ENCODE measurements at places on chromosomes 3 and 15. TPM values are rescaled to one million over a fixed set of nuclear protein-coding genes. Genes with fewer than 3 reads are reported as not detected.
A peak's percentile ranks its signal among the peaks of the same experiment; 100 is the strongest.

The MOBP gene
- polyA plus RNA-seq, result 0.10 TPM

DNA sequence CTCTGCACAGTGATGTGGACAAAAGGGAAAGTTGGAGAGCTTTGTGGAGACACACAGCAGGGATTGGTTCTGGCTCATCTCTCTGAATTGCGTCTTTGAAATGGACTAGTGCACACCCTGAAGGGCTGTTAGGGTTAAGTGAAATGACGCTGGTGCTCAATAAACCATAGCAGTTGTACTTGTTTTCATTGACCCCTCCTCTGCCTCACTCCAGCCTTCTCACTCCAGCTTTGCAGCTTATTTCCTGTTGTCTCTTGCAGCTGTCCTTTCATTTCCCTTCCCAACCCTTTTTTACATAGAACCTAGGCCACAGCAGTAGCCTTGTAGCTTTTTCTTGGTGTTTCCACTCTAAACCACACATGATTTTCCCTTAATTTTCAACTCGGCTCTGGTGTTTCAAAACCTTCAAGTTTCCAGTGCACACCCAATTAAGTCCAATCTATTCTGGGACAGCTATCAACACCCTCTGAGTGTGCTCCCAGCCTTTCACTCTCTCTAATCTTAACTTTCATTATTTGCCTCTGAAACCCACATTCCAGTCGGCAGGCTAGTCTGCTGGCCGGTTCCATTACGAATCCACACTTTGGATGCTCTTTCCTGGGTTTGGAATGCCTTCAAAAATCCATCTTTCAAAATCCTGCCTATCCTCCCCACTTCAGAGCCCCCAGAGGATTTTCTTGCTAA lies 6.4 kb downstream of the C3orf52 start:
- no peak overlapping the region for H3K4me3 ChIP-seq
- peaks cover 27% of the 10 kb centered on the region for H3K4me1 ChIP-seq
- DNase-seq, result peak; percentile 52
- H3K27ac ChIP-seq, result no peak overlapping the region
- H3K36me3 ChIP-seq, result no peaks in the 10 kb centered on the region

- no peak overlapping the region for H3K27ac ChIP-seq
- no peaks in the 10 kb centered on the region for H3K27me3 ChIP-seq
- H3K36me3 ChIP-seq, result no peaks in the 10 kb centered on the region
- no peaks in the 10 kb centered on the region for H3K4me1 ChIP-seq
- no peak for DNase-seq
These were observed 1412.9 kb upstream of the ALCAM start for GRCh38 chr3:103953796-103954195.

DNA sequence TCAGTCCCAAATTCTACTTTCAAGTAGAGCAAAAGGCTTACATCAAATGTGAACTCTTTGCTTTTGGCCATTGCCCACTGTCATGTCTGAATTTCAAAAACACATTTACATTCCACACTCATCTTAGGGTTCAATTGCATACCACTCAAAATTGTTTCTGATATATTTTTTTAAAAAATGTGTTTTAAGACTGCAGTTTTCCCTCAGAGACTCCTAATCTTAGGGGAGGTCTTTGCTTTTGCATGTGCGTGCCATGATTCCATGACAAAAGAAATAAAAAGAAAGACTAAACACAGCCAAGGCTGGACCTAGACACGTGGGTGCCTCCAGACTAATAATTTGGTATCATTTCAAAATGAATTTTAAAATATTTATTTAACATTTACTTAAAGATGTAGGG lies 396.8 kb upstream of the RASGRP1 start:
- H3K36me3 ChIP-seq, result no peaks in the 10 kb centered on the region
- H3K27me3 ChIP-seq, result no peaks in the 10 kb centered on the region
- no peak overlapping the region for H3K27ac ChIP-seq
- no peak overlapping the region for H3K4me3 ChIP-seq
- no peaks in the 10 kb centered on the region for H3K4me1 ChIP-seq

The CCDC80 gene
- 27.6 TPM for polyA plus RNA-seq

The PPM1M gene
- polyA plus RNA-seq, result 11.0 TPM

The CAND2 gene
- 2.8 TPM for polyA plus RNA-seq

GRCh38 chr15:79132770-79133169 lies 42.2 kb upstream of the RASGRF1 start:
- H3K4me1 ChIP-seq, result no peaks in the 10 kb centered on the region
- H3K27me3 ChIP-seq, result no peaks in the 10 kb centered on the region
- DNase-seq, result no peak
- H3K27ac ChIP-seq, result no peak overlapping the region

DNA sequence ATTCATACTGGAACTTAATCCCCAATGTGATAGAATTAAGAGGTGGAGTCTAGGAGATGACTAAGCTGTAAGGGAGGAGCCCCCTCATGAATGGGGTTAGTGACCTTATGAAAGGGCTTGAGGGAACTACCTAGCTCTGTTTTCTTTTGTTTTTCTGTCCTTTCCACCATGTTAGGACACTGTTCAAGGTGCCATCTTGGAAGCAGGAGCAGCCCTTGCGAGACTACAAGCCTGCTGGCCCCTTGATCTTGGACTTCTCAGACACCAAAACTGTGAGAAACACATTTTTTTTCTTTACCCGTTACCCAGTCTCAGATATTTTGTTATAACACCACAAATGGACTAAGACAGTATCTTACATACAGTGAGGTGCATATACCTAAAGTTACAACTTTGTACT lies 26.5 kb downstream of the GOLGA6A start:
- no peak for DNase-seq
- H3K36me3 ChIP-seq, result no peaks in the 10 kb centered on the region
- H3K4me3 ChIP-seq, result no peak overlapping the region

DNA sequence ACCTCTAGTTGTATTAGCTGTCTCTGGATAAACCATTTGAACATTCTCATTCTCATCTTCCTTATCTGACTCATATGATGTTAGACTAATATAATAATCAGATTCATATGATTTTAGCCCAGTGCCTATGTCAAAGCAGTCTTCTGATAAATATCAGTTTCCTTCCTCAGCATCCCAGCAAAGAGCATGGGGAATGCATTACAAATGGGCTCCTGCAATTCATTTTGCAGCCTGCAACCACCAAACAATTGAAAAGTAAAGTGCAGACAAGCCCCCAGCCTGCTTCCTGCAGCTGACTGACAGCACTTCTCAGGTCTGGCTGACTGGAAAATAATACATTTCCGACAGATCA lies 78.2 kb upstream of the STAC start:
- no peak overlapping the region for H3K4me3 ChIP-seq
- H3K27me3 ChIP-seq, result no peaks in the 10 kb centered on the region
- DNase-seq, result no peak
- no peak overlapping the region for H3K27ac ChIP-seq
- no peaks in the 10 kb centered on the region for H3K4me1 ChIP-seq
- H3K36me3 ChIP-seq, result no peaks in the 10 kb centered on the region

DNA sequence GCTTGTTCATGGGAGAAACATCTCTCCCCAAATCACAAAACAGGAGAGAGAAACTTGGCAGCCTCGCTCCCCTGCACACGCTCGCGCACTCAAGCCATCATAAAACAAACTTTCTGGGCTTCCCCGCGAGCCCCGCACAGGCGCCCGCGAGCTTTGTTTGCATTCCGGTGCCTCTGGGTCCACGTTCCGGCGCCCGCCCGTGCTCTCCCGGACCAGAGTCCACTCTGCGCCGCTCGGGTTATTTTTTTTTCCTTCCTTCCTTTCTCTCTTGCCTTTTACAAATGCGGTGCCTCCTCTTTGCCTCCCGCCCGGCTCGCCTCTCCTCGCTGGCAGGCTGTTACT lies 363 bp downstream of the MAGI1 start:
- H3K27me3 ChIP-seq, result no peaks in the 10 kb centered on the region
- H3K4me1 ChIP-seq, result peaks cover 13% of the 10 kb centered on the region
- no peaks in the 10 kb centered on the region for H3K36me3 ChIP-seq
- peak overlapping the region; percentile 95 for H3K4me3 ChIP-seq
- no peak for DNase-seq

The HYAL3 gene
- polyA plus RNA-seq, result 2.7 TPM

- no peaks in the 10 kb centered on the region for H3K36me3 ChIP-seq
- no peaks in the 10 kb centered on the region for H3K4me1 ChIP-seq
- H3K27ac ChIP-seq, result no peak overlapping the region
- no peaks in the 10 kb centered on the region for H3K27me3 ChIP-seq
These were observed 175.5 kb downstream of the KCNMB2 start for GRCh38 chr3:178711753-178712152.

DNA sequence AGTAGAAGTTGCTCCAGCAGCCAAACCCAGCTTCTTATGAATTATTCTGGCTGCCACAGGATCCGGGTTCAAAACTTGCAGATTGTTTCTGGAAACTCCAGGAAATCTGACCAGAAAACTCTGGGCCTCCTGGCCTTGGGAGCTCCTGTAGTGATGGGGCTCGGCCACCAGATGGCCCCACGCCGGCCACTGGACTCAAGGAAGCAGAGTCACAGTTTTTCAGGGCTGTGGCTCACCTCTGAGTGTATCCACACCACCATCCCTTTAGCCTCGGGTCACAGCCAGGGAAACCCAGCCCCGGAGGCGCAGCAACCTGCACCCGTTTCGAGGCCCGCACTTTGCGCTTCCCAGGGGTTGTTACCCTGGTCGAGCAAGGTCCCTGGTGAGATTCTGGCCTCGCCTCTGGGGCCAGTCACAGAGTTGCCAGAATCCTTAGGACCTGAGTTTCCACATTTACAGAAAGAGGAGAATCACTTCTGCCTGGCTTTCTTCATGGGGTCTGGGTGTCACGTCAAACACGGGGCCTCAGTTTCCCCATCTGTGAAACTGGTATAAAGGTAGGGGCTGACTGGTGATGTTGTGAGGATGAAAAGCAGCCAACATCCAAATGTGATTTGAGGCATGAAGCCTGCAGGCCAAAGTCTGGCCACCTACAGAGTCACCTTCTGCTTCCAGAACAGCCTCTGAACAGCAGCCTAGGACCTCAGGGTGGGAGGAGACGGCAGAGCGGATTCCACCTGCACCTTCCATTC lies 53.5 kb upstream of the LCTL start:
- no peak overlapping the region for H3K27ac ChIP-seq
- peaks cover 18% of the 10 kb centered on the region for H3K4me1 ChIP-seq
- H3K36me3 ChIP-seq, result no peaks in the 10 kb centered on the region
- no peaks in the 10 kb centered on the region for H3K27me3 ChIP-seq
- H3K4me3 ChIP-seq, result no peak overlapping the region
- peak; percentile 67 for DNase-seq

- no peaks in the 10 kb centered on the region for H3K4me1 ChIP-seq
- no peaks in the 10 kb centered on the region for H3K27me3 ChIP-seq
- DNase-seq, result no peak
- H3K36me3 ChIP-seq, result peaks cover 6% of the 10 kb centered on the region
- H3K4me3 ChIP-seq, result no peak overlapping the region
- H3K27ac ChIP-seq, result no peak overlapping the region
These were observed 566.5 kb downstream of the ROBO2 start for GRCh38 chr3:77606372-77606771.

DNA sequence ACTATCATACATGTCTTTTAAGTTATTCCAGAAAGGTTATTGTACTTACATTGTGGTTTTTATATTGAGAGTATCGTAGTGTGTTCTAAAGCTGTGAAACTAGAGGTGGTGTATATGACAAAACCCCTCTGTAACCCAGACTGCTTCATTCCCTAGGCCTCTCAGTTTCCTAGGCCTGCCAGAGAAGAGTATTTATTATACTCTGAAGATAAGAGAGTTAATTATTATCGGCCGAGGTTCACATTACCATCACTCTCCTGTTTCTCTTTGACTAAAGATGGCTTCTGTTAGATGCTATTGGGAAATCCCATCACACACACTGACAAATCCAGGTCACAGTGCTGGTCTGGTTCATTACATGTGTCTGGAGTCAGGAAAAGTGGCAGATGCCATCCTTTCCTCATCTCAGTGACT lies 20.5 kb downstream of the EXOSC7 start:
- peak; percentile 91 for DNase-seq
- peak overlapping the region; percentile 82 for H3K27ac ChIP-seq
- no peak overlapping the region for H3K4me3 ChIP-seq
- H3K36me3 ChIP-seq, result peaks cover 47% of the 10 kb centered on the region
- H3K27me3 ChIP-seq, result no peaks in the 10 kb centered on the region

The SLC24A5 gene
- polyA plus RNA-seq, result not detected

The CXCR6 gene
- 2.4 TPM for polyA plus RNA-seq

DNA sequence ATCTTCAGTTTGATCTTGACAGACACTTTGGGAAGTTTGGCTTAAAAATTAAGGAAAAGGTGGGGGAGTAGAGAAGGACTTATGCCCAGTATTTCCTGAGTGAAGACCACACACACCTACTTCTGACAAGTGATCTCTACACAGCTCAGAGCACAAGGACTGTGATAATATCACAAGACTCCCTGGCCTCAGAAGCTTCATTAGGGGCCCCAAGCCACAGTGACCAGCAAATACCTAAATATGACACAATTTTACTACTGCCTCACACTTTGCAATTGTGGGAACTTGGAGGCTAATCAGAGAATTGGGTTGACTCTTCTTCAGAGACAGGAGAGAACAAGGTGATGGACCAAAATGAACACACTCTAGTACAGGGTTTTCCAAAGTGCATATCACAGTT lies 2.6 kb downstream of the ILDR1 start:
- H3K27me3 ChIP-seq, result peaks cover 4% of the 10 kb centered on the region
- no peaks in the 10 kb centered on the region for H3K36me3 ChIP-seq
- no peak overlapping the region for H3K4me3 ChIP-seq

The CIB2 gene
- 151 TPM for polyA plus RNA-seq

The SKOR1 gene
- 0.28 TPM for polyA plus RNA-seq

DNA sequence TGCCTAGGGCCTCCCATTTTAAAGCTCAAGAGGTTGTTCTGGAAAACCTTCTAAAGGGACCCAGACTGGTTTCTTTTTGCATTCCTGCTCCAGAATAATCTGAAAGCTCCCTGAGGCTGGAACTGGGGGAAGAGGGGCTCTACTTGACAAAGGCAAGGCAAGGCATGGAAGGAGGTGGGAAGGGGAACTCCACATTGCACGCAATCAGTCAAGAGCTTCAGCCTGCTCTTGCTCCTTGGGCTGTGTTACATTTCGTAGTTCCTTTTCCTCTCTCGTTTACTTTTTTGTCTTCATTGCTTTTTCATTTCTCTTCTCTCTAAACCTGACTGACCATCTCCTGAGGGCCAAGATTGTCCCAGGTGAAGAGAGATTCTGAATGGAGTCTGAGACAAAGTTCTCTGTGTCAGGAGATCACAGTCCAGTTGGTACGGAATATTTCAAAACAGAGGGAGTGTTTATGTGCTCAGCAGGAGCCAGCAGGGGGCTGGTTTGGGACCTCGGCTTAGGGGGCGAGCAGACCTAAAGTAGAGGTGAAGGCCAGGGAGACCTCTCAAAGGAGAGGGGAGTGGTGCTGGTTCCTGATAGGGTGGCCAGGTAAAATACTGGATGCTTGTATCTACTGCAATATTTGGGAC lies 6.0 kb upstream of the KCTD6 start:
- H3K27me3 ChIP-seq, result no peaks in the 10 kb centered on the region
- H3K4me1 ChIP-seq, result peaks cover 12% of the 10 kb centered on the region
- no peak for DNase-seq
- H3K27ac ChIP-seq, result no peak overlapping the region
- no peaks in the 10 kb centered on the region for H3K36me3 ChIP-seq

The PPARG gene
- polyA plus RNA-seq, result 10.4 TPM

- H3K4me3 ChIP-seq, result no peak overlapping the region
- peaks cover 44% of the 10 kb centered on the region for H3K36me3 ChIP-seq
- peaks cover 26% of the 10 kb centered on the region for H3K27me3 ChIP-seq
- DNase-seq, result no peak
- H3K4me1 ChIP-seq, result no peaks in the 10 kb centered on the region
- no peak overlapping the region for H3K27ac ChIP-seq
These were observed 11.4 kb upstream of the OCA2 start for GRCh38 chr15:28110481-28110881.

The CDHR4 gene
- polyA plus RNA-seq, result 0.10 TPM

The SCG5 gene
- polyA plus RNA-seq, result 22.2 TPM

Data from large intestine (tissue), 12 donors.